ENCODE measurements at places on chromosomes 7 and 10.

DNA sequence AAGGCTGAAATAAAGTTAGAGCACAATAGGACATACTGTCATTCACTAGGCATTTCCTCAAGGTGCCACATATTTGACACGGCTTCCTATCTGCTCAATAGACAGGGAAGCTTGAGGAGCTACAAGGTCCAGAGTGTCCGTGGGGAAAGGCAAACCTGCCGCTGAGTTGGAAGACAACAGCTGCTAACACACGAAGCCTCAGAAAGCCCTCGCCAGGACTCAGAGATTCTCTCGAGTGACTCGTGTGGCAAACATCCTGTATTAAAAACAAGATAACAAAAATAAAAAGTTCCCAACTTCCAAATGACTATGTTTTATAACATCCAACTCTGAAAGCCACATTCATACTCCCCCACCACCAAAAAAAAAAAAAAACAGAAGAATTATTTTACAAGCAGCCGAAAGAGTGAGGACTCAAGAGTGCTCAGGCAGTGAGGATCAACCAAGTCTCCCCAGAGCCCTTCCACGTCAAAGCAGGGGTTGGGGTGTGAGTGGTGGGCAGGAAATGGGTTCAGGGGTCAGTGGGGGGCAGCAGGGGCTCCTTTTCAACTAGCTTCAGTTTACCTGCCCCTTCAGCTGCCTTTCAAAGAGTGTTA lies 67.6 kb downstream of the STK17A start:
- DNase-seq: no peak

GRCh38 chr10:74913377-74913979 lies 87.1 kb downstream of the KAT6B start:
- DNase-seq: no peak

- no peak for DNase-seq
Observed at GRCh38 chr7:49001610-49002033, 77.3 kb downstream of the CDC14C start.

- DNase-seq: no peak
Observed at GRCh38 chr10:100805543-100806355, 60.4 kb downstream of the PAX2 start.

DNA sequence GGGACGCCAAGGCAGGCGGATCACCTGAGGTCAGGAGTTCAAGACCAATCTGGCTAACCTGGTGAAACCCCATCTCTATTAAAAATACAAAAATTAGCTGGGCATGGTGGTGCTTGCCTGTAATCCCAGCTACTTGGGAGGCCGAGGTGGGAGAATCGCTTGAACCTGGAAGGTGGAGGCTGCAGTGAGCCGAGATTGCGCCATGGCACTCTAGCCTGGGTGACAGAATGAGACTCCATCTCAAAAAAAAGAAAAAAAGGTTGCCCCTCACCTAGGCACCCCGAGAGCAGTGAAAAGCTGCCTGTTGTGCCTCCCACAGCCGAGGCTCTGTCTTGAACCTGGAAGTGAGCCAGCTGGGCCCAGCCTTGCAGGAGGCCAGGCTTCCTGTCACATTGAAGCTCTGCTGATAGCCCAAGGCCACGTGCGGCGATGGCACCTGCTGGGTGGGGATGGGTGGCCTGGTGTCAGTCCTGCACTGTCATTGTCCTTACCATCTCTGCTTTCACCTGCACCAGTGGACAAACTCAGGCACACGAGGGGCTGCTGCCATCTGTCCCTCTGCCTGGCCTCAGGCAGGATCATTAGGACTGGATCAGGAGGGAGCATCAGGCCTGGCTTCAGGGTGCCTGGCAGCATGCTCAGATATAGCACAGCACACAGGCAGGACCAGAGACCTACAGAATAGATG lies 37.8 kb downstream of the DNAJB12 start:
- DNase-seq: peak; percentile 57

- peak; percentile 72 for DNase-seq
Observed at GRCh38 chr10:135132-135600, at the start of gene ZMYND11. Gene ZMYND11 (plus strand): TSS chr10:135455. CDS start chr10:180013, 44,558 bp downstream.

GRCh38 chr7:47941136-47941844 lies 7.0 kb downstream of the PKD1L1 start:
- peak; percentile 31 for DNase-seq

GRCh38 chr7:87152897-87153641 lies 816 bp downstream of the DMTF1 start:
- DNase-seq: peak; percentile 23

DNA sequence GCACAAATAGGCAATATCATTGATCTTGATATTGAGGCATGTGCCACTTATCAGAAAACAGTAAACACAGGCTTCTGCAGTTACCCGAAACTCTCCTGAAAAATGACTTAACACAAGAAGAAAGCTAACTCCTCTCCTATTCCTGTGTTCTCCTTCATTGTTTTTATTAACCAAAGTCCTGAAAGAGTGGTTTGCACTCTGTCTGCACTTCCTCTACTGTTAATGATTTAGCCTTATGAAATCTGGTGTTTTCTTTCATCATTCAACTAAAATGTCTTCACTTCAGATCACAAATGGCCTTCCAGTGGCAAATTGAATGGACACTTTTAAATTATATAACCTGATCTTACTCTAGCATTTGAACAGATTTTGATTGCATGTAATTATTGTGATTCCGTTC lies 630.6 kb upstream of the PHF14 start:
- no peak for DNase-seq

DNA sequence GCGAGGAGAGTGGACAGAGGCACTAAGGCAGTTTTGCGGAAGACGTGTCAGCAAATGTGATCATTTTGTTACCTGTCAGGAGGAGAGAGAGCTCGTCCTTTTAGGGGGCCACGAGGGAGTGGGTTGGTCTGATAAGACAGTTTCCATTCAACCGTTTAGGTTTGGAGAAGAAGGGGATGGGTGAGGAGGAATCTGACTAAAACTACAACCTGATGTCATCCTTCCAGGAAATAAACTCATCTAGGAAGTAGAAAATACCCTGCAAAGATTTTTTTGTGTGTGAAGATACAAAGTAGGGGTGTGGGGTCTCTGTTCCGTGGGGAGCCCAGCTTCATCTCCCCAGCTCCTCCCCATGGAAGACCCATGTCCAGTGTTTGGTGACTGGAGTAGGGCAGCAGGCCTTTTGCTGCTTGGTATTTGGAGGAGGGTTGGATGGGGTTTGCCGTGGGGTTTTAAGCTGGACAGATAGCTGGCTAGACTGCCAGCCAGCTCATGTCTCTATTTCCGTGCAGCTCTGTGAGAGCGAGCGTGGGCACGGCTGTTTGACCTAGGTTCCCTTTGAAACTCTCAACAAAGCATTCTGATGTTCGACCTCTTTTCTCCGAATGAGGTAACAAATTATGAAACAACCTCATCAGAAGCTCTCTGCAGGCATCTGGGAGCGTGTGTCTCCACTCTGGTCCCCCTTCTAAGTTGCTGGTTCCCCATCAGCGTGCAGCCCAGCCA lies 136.0 kb upstream of the TCF7L2 start:
- no peak for DNase-seq

DNA sequence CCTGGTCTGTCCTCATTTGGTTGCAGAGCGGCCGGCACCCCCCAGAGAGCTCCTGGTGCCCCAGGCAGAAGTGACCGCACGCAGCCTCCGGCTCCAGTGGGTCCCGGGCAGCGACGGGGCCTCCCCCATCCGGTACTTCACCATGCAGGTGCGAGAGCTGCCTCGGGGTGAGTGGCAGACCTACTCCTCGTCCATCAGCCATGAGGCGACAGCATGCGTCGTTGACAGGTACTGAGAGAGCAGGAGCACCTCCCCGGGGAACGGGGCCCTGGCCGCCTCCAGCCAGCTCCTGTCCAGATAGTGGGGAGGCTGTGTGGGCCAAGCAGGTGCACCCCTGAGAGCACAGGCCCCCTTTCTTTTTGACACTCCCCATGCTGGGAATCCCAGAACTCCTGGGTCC lies 532.9 kb upstream of the FOXK1 start:
- no peak for DNase-seq

DNA sequence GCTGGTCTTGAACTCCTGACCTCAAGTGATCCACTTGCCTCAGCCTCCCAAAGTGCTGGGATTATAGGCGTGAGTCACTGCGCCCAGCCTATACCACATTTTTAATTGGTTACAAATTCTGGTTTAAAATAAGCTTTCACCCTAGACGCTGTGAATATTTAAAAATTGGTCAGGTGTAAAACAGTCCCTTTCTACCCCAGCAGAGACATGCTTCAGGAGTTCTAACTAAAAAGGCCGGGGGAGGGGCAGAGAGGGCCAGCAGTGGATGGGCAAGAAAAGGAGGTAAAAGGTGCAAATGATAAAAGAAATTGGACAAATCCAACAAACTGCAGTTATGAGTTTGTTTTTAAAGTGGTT lies 70.0 kb downstream of the WAPL start:
- no peak for DNase-seq

GRCh38 chr10:51023636-51024035 lies 50.7 kb upstream of the PRKG1 start:
- no peak for DNase-seq

GRCh38 chr7:132368246-132368900 lies 207.9 kb downstream of the PLXNA4 start:
- DNase-seq: no peak

DNA sequence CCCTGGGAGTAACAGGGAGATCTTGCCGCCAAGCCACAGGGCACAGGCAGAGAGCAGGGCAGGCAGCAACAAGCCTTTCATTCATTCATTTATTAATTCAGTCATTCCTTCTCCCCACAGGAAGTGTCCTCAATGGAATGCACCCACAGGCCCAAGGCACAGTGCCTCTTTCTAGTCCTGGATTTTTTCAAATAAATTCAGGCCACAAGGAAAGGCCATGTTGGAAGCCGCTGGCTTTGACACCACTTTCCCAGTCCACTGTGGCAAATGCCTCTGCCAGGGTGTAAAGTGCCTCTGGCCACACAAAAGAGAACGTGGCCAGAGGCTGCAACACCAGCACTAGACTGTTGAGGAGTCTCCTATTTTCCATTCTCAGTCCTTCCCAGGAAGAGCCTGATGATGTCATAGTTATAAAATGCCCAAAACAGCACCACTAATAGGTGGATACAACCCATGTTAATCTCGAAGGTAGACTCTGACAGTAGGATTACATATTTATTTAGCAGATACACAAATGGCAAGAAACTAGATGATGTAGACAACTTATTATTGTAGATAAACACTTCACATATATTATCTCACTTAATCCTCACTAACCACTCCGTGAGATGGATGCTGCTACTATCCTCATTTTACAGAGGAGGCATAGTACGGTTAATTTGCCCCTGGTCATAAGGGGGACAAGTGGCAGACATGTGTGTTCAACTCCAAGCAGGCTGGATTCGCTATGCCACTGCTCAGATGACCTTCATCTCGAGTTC lies 5.5 kb downstream of the JAZF1 start:
- no peak for DNase-seq

GRCh38 chr7:2566890-2567678 lies 8.3 kb downstream of the IQCE start:
- DNase-seq: no peak

DNA sequence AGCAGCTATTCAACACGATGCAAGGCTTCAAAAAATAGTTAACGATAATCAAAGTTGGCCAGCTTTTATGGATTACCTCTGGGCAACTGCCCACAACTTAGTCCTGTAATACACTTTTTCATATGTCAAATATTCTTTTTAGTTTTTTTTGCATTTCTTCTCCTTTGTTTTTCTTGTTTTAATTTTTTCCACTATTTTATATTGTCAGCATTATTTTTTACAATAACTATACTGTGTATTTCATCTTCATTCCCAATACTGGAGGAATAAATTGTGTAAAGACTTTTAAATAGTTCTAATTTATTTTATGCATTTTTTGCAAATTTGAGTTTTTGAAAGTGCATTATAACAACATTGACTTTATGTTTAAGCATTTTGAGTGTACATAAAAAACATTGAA lies 18.5 kb upstream of the CTAGE4 start:
- no peak for DNase-seq

- DNase-seq: peak; percentile 12
Observed at GRCh38 chr7:149729983-149730801, 43.2 kb downstream of the ZNF467 start.

DNA sequence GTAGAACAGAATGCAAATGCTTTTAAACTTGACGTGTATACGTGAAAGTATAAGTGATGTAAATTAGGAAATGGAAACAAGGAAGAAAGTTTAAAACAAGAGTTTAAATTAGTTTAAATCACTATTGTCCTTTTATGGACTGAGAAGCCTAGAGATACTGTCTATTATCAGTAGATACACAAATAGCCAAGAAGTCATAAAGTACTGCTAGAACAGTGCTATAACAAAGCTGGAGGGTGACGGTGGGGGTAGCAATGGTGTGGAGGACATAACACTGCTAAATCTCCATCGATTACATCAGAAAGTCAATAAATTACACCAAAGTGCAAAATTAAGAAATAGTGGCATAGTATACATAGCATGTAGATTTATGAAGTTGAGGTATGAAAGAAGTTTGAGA lies 50.1 kb upstream of the CAV2 start:
- DNase-seq: no peak

- DNase-seq: no peak
Observed at GRCh38 chr7:155811895-155812761, at the start of gene SHH. Gene SHH (minus strand): TSS chr7:155812463. CDS start chr7:155812122, 341 bp downstream.

GRCh38 chr10:20492447-20492846 lies 404.7 kb downstream of the NEBL start:
- no peak for DNase-seq

GRCh38 chr10:124522131-124522932 lies 60.7 kb downstream of the LHPP start:
- DNase-seq: no peak

- no peak for DNase-seq
Observed at GRCh38 chr7:47034180-47034579, 547.7 kb downstream of the TNS3 start.

DNA sequence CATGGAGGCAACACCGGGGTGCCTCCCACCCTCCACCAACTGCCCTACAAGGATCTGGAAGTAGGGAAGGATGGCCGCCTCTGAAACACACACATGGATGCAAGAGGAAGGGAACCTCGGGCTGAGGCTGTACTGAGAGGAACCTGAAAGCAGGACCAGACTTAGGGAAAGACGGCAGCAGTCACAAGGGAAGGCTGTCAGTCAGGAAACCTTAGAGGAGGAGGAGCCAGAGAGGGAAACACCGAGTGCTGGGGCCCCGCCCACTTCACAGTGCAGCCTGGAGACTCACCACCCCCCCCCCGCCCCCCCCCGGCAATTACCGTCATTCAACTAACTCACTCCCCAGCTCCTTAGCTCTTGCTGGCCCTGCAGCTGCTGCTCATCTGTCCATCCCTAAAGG lies 2.5 kb downstream of the CYREN start:
- peak; percentile 52 for DNase-seq

DNA sequence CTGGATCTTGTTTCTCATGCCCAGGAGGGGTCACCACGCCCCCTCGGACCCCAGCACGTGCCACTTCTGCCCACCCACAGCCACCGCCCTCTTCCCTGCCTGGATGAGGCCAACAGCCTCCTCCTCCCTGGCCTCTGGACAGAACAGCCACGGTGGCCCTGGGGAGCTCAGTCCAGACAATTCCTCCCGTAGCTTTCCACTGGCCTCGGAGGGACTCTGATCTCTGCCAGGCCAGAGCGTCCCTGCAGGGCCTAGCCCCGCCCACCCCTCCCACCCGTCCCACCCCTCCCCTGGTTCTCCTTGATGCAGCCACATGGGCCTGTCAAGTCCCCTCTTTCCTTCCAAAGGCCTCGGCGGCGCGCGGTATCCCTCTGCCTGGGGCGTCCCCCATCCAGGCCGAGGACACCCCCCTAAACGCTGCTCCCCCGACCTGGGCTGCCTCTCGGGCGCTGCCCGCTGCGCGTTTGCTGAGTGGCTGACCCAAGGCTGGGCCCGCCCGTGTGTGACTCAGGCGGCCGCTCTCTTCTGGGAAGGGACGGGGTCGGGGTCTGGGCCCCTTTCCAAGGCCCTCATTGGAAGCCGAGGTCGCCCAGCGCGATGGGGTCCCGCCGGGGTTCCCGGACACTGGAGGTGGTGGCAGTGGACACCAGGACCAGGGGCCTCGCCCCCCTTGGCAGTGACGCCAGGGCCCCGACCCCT lies 557 bp downstream of the TMEM120A start:
- no peak for DNase-seq

Data from CD4-positive, alpha-beta T cell treated with Interleukin-15 for 1 hour (primary cell).